Activated naive CD4-positive, alpha-beta T cell treated with anti-CD3 and anti-CD28 coated beads, Interleukin-2, amount 50 U/mL, for 16 hours (primary cell): ENCODE measurements at places on chromosomes 7 and 10.

DNA sequence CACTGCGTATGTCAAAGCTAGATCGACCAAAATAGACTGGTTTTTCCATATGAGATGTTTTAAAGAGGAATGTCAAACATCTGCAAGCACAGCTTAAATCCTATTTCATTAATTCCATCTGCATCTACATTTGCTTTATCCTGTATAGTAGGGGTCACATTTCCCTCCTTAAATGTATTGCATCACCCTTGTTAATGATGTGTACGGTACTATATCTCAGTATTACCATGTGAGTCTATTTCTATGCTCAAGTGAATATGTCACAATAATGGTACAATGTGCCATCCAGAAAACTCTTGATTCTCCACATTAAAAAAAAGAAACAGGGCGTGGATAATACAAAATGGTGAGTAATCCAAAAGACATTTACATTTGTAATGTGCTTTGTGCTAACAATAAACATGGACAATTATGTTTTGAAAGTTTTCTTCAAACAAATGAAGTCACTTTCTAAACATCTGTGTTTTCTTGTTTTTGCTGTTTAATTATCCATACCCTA lies 56.6 kb downstream of the TWIST1 start:
- DNase-seq: no peak

DNA sequence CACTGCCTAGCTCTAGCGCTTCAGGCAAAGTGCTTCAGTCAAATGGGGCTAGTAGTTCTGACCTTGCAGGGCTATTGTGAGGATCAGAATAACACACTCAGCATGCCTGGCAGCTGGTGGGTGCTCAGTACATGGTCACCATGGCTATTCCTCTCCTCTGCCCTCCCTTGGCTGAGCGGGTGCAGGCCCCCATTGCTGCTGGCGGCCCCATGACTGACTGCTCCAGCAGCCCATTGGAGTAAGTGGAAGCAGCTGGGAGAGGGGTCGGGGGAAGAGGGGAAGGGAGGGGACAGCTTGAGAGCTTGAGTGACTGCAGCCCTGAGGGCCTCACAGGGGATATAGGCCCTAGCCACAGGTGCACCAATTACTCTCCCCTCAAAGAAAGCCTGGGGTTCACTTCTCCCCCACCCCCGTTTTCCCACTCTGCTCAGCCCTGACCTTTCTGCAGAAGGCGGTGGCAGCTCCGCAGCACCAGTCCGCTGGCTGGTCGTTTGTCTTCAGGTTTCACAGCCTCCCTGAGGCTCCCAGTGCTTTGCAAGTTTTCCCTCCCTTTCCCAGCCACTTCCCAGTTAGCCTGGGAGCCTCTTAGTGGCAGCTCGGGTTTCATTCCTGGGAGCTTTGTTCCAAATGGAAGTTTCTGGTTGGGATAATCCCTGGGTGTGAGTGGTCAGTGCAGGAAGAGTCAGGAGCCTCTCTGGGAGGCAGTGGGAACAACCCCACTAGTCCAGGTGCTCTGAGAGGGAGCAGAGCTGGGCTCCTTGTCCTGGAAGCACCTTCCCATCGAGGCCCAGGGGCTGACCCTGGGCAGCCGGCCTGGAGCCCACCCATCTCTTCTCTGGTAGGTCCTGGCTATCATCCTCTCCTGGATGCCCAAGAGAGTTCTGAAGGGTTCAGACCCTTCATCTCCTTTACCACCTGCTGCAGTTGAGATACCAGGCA lies 16.3 kb downstream of the FGF8 start:
- no peak for DNase-seq

GRCh38 chr7:124635416-124635815 lies 130.2 kb downstream of the GPR37 start:
- DNase-seq: no peak

DNA sequence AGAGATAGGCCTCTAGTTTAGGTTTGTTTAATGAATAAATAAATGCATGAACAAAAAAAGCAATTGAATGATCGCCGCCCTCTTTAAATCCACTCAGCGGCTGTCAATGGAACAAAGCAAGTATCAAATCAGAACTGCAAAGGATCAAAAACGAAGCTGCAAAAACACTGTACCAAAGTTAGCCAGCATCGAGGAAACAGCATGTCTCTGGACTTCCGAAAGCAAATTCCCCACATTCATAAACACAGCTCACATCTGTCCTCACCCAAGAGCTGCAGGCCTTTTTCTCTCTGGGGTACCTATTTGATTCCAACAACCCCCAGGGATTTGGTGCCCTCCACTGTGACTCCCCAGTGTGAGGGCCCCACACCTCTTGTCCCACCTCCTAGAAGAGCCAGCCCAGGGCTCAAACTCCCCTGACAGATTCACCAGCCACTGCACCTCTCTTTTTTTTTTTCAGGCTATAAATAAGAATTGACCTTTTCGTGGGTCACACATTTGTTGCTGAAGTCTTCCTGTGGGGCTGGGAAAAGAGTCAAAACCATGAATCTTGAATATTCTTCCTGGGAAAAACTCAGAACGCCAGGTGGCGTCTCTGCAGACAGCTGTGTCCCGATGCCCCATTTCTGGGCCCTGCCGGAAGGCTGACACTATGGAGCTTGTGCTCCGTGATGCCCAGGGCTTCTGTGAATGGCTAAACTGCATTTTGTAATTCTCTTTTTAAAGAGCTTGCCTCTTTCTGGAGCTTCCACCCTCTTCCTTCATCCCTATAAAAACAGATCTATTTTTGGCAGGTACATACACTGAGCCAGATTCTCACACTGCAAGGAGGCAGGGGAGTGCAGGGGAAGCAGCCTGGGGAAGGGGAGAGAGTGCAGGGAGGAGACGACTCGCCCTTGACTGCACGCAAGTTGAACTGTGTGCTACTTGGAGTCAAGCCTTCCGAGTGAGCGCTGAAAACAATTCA lies 51.7 kb downstream of the HSPA12A start:
- no peak for DNase-seq

- DNase-seq: no peak
Observed at GRCh38 chr10:72889391-72889831, 4.1 kb upstream of the OIT3 start.

DNA sequence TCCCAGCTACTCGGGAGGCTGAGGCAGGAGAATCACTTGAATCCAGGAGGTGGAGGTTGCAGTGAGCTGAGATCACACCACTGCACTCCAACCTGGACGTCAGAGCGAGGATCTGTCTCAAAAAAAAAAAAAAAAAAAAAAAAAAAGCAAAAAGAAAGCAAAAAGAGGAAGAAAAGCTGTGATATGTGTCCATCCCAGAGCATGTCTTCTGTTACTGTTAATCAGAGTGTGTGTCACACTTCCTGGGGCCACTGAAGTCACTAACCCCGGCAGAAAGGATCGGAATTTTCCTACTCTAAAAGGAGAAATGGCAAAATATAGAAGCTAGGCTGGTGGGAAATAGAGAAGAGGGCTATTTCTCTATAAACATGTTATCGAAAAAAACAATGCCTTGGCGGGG lies 11.9 kb downstream of the PIK3AP1 start:
- no peak for DNase-seq

GRCh38 chr7:117043108-117043825 lies 90.0 kb downstream of the ST7 start:
- no peak for DNase-seq

DNA sequence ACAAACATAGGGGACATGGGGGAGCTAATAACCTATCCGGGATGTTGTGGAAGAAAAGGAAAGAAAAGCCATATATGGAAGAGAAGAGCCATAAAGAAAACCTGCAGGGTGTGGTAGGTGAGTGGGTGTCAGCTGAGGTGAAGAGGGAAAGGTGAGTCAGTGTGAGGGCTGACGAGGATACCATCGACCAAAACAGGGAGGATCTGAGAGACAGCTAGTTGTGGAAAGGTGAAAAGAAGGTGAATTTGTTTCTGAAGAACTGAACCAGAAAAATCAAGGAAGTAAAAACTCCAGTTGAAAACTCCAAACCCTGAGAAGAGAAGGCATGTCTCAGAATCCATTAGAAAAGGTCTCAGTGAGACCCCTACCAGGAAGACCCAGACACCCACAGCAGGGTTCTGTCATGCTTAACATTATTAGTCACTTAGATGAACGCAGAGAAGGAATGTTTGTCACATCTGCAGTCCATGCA lies 4.1 kb downstream of the BLNK start:
- DNase-seq: no peak

DNA sequence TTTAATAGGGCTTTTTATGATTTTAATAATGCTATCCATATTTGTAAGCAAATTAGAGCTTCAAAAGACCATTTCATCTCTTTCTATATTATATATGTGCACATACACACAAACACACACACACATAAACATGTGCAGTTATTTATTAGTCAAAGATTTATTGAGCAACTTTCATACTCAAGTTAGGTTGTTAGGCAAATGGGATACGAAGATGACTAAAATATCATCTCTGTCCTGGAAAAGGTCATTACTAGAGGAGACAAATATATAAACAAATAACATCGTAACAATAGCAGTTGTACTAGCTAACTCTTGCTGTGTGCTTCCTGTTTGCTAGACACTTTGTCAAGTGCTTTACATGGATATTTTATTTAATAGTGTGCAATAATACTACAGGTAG lies 307.9 kb downstream of the SNX13 start:
- DNase-seq: no peak

- DNase-seq: no peak
Observed at GRCh38 chr7:106757846-106758245, 96.9 kb upstream of the CCDC71L start.

DNA sequence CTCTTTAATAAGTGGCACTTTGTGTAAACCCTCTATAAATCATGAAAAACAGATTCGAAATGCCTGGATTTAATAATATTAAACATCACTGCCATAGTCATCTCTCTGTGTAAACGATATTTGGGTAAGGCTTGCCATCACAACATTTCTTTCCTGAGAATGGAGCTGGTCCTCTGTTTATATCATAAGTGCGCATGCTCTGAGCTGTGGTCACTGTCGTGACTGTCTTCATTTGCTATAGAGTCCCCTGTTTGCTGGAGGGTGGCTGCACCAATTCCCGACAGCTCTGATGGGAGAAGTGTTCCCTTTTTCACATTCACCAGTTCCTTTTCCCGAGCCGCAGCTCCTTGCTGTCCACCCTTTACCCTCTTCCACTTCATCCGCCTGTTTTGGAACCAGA lies 50.4 kb upstream of the AGMO start:
- DNase-seq: no peak

- no peak for DNase-seq
Observed at GRCh38 chr10:132606536-132607316, 69.1 kb downstream of the INPP5A start.

DNA sequence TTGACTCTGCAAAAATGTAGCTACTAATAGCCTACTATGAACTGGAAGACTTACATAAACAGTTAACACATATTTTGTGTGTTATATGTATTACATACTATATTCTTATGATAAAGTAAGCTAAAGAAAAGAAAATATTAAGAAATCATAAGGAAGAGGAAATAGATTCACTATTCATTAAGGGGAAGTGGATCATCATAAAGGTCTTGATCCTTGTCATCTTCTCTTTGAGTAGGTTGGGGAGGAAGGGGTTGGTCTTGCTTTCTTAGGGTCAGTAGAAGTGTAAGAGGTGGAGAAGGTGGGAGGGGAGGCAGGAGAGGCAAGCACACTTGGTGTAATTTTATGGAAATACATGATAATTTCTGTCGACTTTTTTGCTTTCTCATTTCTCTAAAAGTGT lies 81.3 kb downstream of the NAMPT start:
- no peak for DNase-seq

GRCh38 chr7:39033885-39034624 lies 56.3 kb downstream of the POU6F2 start:
- no peak for DNase-seq

DNA sequence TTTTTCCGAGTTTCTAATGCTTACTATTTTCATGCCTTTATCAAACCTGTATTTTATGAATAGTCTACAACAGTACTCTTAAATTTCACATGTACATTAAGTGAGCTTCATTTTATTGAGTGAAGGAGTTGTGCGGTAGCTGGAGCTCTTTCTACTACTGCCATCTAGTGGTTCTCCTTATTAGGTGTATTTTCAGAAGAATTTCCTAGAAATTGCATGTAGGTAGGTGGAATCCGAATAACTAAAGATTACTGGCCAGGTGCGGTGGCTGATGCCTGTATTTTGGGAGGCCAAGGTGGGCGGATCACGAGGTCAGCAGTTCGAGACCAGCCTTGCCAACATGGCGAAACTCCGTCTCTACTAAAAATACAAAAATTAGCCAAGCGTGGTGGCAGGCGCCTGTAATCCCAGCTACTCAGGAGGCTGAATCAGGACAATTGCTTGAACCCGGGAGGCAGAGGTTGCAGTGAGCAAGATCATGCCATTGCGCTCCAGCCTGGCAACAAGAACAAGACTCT lies 38.3 kb downstream of the LRRC72 start:
- DNase-seq: no peak

DNA sequence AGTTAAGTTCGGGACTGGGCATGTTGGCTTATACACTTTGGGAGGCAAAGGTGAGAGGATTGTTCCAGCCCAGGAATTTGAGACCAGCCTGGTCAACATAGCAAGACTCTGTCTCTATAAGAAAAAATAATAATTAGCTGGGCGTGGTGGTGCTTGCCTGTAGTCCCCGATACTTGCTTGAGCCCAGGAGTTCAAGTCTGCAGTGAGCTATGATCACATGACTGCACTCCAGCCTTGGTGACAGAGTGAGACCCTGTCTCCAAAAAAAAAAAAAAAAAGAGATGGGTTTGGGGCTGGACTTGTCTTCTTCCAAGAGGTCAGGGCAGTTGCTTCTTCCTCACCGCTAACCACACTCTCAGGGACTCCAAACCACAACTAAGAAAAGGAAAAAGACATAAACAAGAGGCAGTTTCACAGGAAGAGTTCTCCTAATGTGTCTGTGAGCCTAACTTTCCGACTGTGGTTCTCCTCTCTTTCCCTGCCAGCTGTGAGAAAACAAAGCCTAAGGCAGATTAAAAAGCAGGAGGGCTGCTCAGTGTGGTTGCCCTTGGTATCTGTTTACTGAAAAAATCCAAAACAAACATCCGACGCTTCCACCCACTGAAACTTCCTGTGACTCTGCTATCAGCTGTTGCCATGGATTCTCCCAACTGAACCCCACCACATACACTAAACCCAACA lies 2.4 kb upstream of the SERPINE1 start:
- DNase-seq: no peak

GRCh38 chr7:22270371-22270770 lies 86.6 kb downstream of the RAPGEF5 start:
- DNase-seq: no peak

GRCh38 chr10:88226891-88227290 lies 356.2 kb downstream of the RNLS start:
- no peak for DNase-seq

GRCh38 chr7:116354546-116355423 lies 144.4 kb downstream of the TES start:
- DNase-seq: no peak

GRCh38 chr10:90276894-90277475 lies 575.6 kb downstream of the KIF20B start:
- DNase-seq: no peak

GRCh38 chr7:73715648-73716317 lies 3.7 kb downstream of the STX1A start:
- peak; percentile 58 for DNase-seq

GRCh38 chr7:5838761-5839500 lies 41.7 kb upstream of the OCM start:
- no peak for DNase-seq
